Panc1 (cell line): ENCODE measurements at places on chromosomes 5 and 9. TPM values are rescaled to one million over a fixed set of nuclear protein-coding genes. Genes with fewer than 3 reads are reported as not detected.

- H3K4me3 ChIP-seq, result no peak overlapping the region
- no peaks in the 10 kb centered on the region for H3K36me3 ChIP-seq
- H3K27me3 ChIP-seq, result no peaks in the 10 kb centered on the region
- H3K27ac ChIP-seq, result no peak overlapping the region
These were observed 110.5 kb upstream of the CPEB4 start for GRCh38 chr5:173777674-173778073.

GRCh38 chr5:101153526-101153925 lies 250.4 kb upstream of the ST8SIA4 start:
- DNase-seq, result no peak
- no peaks in the 10 kb centered on the region for H3K36me3 ChIP-seq
- no peak overlapping the region for H3K27ac ChIP-seq
- H3K27me3 ChIP-seq, result no peaks in the 10 kb centered on the region

- no peaks in the 10 kb centered on the region for H3K36me3 ChIP-seq
- no peaks in the 10 kb centered on the region for H3K4me1 ChIP-seq
- no peak for DNase-seq
- H3K27me3 ChIP-seq, result no peaks in the 10 kb centered on the region
These were observed 287.3 kb downstream of the EBF1 start for GRCh38 chr5:158812408-158812807.

DNA sequence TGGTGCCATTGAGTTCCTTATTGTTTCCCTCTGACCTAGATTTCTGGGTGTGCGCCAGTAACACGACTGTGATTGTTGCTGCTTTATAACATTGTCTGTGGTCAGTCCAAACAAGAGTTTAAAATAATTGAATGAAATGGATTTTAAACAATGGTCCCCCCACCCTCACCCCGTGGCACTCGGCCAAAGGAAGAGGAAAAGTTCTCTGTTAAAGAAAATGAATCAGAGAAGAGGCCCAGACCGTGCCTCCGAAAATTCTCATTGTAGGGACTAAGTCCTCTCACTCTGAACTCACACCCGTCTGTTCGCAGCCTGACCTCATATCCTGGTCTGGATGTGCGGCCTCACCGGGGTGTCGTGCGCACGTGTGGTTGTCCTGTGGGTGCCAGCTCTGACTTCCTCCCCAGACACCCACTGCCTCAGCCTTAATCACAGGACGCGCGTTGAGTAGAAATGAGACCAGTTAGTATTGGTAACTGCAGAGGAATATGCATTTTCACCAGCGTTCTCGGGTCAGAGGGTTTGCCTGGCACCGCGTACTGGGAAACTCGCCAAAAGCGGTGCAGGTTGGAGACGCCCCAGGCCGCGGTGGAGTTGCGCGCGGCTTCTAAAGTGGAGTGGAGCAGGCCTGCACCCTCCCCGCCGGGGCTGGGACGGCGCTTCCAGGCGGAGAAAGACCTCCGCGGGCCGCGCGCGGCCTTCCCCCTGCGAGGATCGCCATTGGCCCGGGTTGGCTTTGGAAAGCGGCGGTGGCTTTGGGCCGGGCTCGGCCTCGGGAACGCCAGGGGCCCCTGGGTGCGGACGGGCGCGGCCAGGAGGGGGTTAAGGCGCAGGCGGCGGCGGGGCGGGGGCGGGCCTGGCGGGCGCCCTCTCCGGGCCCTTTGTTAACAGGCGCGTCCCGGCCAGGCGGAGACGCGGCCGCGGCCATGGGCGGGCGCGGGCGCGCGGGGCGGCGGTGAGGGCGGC lies at the start of gene ABL1:
Gene ABL1, plus strand, starts transcription at position 884 of the 966 bp plus-strand sequence. CDS start 193 bp downstream, outside the sequence.
- peaks cover 51% of the 10 kb centered on the region for H3K4me1 ChIP-seq
- peak within 1 kb of the TSS; percentile 94 for H3K27ac ChIP-seq
- peak; percentile 28 for DNase-seq
- H3K4me3 ChIP-seq, result peak within 1 kb of the TSS; percentile 68

GRCh38 chr9:87497604-87498045 lies at the start of gene DAPK1:
Gene DAPK1 (plus strand): TSS chr9:87497867. CDS start chr9:87499078, 1,211 bp downstream.
- no peaks in the 10 kb centered on the region; the same call in 1 of the 2 replicates for H3K36me3 ChIP-seq
- no peak within 1 kb of the TSS for H3K27ac ChIP-seq
- H3K4me3 ChIP-seq, result peak within 1 kb of the TSS; percentile 23
- no peaks in the 10 kb centered on the region for H3K4me1 ChIP-seq

DNA sequence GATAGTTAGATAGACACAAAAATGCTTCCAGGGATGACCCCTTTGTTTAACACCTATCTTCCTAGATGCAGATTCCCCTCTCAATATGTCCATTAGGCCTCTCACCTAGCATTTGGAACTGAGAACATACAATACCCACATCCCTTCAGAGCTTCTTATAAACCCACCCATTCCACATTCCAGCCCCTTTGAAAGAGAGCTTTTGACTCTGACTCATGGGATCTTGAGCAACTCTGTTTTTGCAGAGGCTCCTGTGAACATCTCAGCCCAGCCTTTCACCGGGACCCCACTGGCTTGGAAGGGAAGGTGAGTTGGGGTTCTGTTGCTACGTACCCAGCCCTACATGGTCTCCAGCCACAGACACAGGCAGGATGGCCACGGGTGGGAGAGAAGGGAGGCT lies 195.5 kb downstream of the FRMD3 start:
- no peaks in the 10 kb centered on the region for H3K4me1 ChIP-seq
- no peak overlapping the region for H3K4me3 ChIP-seq
- H3K27ac ChIP-seq, result no peak overlapping the region
- DNase-seq, result no peak
- H3K36me3 ChIP-seq, result no peaks in the 10 kb centered on the region; the same call in 1 of the 2 replicates

DNA sequence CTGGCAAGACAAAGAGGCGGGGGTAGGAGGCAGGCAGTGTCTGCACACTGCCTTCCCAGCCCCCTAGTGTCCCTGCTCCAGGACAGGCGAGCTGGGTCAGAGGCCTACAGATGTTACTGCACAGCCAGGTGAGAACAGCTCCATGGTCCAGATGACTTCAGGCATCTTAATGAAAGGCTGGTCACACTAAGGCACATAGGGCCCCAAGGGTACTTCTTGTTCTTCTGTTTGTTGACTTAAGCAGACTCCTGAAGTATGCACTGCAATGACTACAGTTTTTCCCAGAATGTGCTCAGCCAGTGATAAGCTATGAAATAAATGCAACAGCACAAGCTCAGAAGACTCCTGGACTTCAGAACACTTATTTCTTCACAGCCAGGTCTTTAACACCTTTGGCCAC lies 27.4 kb downstream of the ATPSCKMT start:
- H3K27ac ChIP-seq, result no peak overlapping the region
- H3K36me3 ChIP-seq, result no peaks in the 10 kb centered on the region
- DNase-seq, result no peak
- no peaks in the 10 kb centered on the region for H3K4me1 ChIP-seq
- H3K27me3 ChIP-seq, result no peaks in the 10 kb centered on the region
- H3K4me3 ChIP-seq, result no peak overlapping the region

GRCh38 chr5:164742025-164742424 lies 1236.6 kb downstream of the MAT2B start:
- no peak overlapping the region for H3K4me3 ChIP-seq
- H3K27me3 ChIP-seq, result no peaks in the 10 kb centered on the region
- no peak for DNase-seq
- H3K4me1 ChIP-seq, result no peaks in the 10 kb centered on the region
- H3K27ac ChIP-seq, result no peak overlapping the region

- peak; percentile 50 for DNase-seq
- no peak overlapping the region for H3K27ac ChIP-seq
- no peaks in the 10 kb centered on the region for H3K27me3 ChIP-seq
- H3K36me3 ChIP-seq, result peaks cover 40% of the 10 kb centered on the region
- peaks cover 7% of the 10 kb centered on the region for H3K4me1 ChIP-seq
These were observed 27.9 kb downstream of the BDP1 start for GRCh38 chr5:71483355-71483754.

GRCh38 chr5:137613554-137614265 lies 114.6 kb upstream of the SPOCK1 start:
- no peaks in the 10 kb centered on the region; the same call in 1 of the 2 replicates for H3K27me3 ChIP-seq
- no peak for DNase-seq
- H3K4me1 ChIP-seq, result no peaks in the 10 kb centered on the region
- H3K4me3 ChIP-seq, result no peak overlapping the region
- no peaks in the 10 kb centered on the region for H3K36me3 ChIP-seq

DNA sequence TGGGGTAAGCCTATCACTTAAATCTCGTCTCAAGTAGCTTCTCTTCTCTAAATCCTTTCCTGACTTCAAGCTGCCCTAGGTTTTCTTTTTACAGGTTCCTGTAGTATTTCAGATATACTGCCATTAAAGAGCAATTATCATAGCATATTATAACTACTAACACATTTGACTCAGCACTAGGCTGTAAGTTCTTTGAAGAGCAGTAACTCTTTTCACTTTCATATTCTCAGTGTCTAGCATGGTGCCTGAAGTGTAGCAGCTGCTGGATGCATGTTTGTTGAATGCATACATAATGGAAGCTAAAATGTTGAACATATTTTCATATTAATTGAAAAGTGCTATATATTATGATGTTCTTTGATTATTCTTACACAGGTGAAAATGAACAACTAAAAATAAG lies 22.5 kb downstream of the CCDC152 start:
- no peaks in the 10 kb centered on the region for H3K4me1 ChIP-seq
- no peak for DNase-seq
- H3K36me3 ChIP-seq, result 0 out of 2 replicates have a peak, but pooled peaks cover 2% of the 10 kb centered on the region
- H3K4me3 ChIP-seq, result no peak overlapping the region

AGTPBP1 gene
- total RNA-seq, result 11.6 TPM

PCDHGA5 gene
- total RNA-seq, result 0.67 TPM

TRIM14 gene
- 9.7 TPM for total RNA-seq

PCDHGA2 gene
- total RNA-seq, result 0.05 TPM

INSL4 gene
- not detected for total RNA-seq

FOXD4L4 gene
- 0.10 TPM for total RNA-seq

TAF11L5 gene
- total RNA-seq, result not detected

SLC6A19 gene
- total RNA-seq, result 0.23 TPM
